ENCODE measurements at places on chromosomes 5 and 9.

- DNase-seq = no peak
These were observed 634.4 kb upstream of the WWC1 start for GRCh38 chr5:167657016-167657415.

DNA sequence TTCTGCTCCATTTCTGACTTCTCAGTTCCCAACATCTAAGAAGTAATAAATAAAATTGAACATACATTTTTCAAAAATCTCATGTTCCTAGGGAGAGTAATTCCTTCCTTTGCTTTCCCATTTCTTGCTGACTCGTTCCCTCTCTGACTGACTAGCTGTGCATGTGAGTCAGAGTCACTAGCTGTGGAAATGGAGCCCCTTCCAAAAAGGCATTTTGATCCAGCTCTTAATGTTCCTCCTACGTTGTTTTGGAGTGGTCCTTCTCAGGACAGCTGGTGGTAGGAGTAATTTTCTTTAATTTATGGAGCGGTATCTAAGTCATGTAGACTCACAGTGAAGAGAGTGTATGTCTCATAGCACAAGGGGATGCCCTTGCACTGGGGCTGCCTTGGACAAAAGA, 460.2 kb downstream of the GADD45G start:
- DNase-seq = no peak

DNA sequence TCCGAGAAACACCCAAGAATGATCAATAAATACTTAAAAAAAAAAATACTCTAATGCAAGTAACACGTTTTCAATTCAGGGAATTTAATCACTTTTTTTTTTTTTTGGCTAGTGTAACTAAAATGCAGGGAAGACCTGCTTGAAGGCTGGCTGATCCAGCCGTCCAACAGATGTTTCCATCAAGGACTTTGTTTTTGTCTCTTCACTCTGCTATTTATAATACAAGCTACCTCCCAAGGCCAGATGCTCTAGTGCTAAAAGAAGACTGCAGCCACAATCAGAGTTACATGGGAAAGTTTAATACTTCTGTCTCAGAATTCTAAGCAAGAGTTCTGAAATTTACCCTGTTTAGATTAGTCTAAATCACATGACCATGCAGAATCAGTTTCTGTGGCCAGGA, 14.5 kb downstream of the TBCA start:
- no peak for DNase-seq

DNA sequence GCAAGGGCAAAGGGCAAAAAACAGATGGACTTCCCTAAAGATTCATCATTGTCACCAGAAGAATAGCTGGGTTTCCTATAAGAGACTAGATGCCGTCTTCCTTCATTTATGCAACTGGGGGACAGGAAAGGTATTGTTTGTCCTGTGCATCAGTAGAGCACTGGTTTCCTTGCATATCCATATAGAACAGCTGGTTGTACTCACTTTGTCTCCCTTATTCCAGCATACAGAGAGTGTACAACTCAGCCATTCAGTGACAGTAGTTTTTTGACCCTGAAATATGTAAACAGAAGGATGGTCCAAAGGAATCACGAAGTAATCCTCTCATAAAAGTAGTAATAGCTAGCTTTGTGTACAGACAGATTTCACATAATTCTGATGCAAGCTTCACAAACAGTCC, 22.5 kb upstream of the MAST4 start:
- no peak for DNase-seq

DNA sequence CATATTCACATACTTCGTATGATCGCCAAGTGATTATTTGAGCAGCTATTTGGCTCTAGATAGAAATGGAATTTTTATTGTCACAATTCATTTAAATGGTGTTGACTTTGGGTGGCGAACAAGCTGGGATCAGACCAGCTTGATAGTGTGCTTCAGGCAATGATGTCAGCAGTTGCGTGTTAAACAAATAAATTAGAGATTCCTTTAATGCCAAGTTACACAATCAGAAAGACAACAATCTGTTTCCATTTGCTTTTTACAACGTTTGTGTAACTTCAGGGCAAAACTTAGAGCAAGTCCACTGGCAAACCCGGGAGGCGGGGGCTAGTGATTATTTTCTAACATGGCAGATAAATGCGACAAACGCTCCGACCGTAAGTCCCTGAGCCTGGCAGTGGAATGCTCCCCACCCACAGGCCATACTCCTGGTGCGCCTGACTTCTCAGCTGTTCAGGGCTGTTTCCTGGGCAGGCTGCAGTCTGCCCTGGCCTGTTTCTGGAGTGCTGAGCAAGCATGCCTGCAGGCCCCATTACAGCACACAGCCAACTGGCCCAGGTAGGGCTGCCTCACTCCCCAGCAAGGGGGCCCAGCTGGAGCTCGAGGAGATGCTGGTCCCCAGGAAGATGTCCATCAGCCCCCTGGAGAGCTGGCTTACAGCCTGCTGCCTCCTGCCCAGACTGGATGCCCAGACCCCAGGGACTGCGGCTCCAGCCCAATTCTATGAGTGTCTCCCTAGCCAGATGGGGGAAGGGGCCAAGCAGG, 88.7 kb downstream of the BASP1 start:
- no peak for DNase-seq

DNA sequence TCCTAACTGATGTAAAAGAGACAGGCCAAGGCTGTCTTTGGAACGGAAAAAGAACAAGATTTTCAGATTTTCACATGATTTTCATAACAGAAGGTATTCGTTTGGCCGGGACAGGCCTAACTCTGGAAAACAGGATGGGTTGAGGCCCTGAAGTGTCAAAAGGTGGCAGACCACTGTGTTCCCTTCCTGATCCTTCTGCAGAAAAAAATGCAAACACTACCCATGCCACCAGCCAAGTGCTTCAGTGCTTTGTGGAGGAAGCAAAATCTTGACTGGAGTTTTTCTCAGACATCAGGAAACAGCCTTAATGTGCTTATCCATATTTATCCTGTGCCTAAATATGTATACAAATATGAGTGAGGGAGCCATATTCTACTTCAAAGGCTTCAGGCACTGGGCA, 113.5 kb upstream of the IL6ST start:
- no peak for DNase-seq
